ENCODE measurements at places on chromosomes 3 and 15.

- DNase-seq = no peak
Measured at GRCh38 chr3:193784822-193785221, 191.8 kb downstream of the OPA1 start.

DNA sequence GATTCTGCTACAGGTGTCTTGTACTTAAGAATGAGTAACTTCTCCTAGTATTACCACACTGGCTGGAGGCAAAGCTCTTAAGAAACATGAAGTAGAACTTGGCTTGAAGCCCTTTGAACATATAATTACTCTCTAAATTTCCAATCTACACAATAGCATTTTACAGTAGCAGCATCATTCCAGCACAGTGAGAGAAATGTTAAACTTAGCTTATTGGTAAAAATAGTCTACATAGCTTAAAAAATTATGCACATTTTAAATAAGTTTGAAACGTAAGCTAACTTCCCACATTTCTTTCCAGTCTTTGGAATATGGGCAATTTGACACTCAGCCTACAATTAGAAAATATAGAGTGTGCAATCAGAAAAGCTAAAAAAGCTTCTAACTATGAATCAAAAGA lies 32.8 kb upstream of the TOP2B start:
- no peak for DNase-seq

DNA sequence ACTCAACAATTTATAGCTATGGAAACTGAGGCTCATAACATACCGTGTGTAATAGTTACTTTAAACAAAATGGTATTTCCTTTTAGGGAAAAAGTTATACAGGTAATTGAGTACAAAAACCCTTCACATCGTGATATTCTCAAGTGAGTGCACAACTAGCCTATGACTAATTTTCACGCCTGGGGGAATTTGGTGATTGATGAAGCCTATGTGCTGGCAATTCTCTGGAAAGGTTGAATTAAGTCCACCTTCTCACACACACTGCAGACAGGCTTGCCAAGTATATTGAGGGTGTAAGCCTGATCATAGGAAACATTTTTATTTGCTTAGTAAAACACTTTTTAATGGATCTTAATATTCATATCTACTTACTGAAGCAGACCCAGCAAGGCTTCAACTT lies 41.3 kb upstream of the ROBO2 start:
- no peak for DNase-seq

DNA sequence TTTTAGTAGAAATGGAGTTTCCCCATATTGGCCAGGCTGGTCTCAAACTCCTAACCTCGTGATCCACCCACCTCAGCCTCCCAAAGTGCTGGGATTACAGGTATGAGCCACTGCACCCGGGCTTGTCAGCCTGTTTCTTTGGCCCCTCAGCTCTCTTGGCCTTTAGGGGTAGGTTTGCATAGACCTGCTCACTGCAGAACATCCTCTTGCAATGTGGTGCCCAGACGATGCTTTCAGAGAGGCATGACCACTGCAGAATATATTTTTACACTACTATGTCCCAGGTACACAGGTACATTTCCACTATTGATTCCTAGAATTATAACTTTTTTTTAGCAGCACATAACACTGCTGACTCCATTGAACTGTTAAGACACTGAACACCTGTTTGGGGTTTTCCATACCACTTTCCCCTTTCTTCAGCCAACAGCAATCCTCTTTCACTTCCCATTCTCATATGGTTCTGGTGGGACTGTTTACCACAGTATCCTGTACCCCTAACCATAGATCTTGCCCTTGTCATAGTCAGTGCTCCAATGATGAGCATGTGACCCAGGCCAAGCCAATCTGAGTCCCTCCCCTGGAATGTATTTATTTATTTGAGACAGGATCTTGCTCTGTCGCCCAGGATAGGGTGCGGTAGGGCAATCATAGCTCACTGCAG lies 21.1 kb downstream of the CCDC32 start:
- DNase-seq = no peak
